Stimulated activated CD4-positive, alpha-beta T cell treated with anti-CD3 and anti-CD28 coated beads, Interleukin-2, amount 100 ng/mL, for 24 hours (primary cell): ENCODE measurements at places on chromosomes 16 and 17.

- no peak for DNase-seq
Measured at GRCh38 chr16:87536795-87537142, 43.9 kb upstream of the ZCCHC14 start.

DNA sequence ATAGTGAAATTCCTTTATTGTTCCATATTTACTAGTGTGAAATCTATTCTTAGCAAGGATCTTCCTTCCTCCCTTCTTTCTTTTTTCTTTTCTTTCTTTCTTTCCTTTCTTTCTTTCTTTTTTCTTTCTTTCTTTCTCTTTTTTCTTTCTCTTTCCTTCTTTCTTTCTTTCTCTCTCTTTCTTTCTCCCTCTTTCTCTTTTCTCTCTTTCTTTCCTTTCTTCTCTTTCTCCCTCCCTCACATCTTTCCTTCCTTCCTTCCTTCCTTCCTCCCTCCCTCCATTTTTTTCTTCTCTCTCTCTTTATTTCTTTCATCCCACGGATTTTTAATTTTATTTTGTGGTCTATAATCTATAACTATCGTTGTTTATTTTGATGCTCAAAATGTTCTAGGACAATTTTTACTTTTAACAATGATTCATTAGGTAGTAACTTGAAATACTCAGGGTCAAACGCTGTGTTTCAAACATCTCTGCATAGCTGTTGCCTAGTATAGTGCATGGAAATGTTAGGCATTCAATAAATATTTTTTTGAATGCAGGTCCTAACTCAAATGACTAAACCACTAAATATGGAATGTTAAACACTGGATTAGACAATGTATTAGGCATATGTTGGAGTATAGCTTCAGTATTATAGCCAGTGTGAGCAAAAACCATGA lies 178.3 kb downstream of the MAP2K6 start:
- DNase-seq, result no peak

DNA sequence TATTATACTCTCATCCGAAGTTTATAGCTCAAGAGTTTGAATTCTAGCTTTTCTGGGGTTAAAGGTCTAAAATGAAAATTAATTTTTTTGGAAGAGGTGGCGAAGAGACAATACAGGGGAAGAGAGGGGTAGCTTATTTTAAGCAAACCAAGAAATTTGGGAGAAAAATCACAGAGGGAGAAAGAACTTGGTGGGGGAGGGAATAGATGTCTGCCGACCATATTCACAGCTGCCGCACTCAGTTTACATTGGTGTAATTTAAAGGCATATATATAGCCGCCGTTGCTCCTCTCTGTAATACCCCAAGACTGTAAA lies 6.5 kb upstream of the ZFHX3 start:
- no peak for DNase-seq

DNA sequence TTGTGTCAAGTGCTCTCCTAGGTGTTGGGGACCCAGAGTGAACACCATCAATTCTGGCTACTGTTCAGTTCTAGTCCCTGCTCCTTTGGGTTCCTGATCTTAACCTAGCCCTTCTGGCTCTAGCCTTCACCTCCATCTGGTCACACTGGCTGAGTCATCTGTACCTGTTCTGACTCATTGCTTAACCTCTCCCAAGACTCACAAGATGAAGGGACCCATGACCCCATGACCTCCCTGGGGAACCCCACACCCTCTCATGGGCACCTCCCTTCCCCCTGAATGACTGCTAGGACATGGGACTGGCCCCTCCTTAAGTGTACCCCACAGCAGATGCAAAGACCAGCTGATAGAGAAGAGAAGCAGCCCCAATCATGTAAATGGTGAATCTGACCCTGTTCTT lies 345.8 kb upstream of the CDH5 start:
- no peak for DNase-seq

DNA sequence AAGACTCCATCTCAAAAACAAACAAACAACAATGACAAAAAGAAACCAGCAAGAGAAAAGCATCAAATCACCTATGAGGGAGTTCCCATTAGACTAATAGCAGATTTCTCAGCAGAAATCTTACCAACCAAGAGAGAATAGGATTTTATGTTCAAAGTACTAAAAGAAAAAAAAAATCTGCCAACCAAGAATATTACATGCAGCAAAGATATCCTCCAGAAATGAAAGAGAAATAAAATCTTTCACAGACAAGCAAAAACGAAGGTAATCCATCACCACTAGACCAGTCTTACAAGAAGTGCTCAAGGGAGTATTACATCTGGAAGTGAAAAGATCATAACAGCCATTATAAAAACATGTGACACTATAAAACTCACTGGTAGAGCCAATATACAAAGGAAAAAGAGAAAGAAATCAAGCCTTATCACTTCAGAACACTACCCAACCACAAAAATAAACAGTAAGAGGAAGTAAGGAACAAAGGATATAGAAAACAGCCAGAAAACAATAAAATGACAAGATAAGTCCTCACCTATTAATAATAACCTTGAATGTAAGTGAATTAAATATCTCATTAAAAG lies 66.3 kb downstream of the STX8 start:
- no peak for DNase-seq

DNA sequence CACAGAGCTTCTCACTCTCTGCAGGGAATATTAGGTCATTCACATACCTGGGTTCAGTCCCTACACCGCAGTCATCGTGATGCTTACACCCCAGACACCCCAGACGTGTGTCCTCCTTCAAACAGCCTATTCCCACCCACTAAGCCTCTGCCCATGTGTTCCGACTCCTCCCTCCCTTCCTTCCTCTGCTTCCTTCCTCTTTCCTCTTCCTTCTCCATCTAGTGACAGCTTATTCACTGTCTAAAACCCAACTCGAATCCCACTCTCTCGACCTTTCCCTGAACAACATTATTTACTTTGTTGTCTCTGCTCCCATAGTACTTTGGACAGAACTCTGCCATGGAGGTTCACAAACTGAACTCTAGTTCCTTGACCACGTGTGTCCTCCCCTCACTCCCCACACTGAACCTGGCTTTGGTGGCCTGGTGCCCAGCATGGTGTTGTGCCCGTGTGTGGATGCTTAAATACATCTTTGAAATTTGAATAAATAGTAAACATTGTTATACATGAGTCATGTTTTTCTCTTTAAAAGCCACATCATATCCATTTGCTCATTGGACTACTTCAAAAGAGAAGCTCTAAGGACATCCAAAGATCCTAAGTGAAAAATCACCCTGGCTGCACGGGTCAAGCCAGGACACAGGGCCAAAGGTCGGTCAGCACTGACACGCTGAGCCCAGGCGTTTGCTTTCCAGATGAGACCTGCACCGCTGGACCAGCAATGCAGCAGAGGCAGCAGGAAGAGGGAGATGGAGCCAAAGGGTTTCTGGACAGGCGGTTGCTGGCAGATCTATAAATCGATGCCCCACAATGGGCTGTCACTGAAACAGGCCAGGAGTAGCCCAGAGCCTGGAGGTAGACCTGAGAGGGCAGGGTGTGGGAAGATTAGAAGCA lies 14.1 kb upstream of the G6PC1 start:
- DNase-seq, result no peak

- DNase-seq, result no peak
Measured at GRCh38 chr17:45361976-45362375, 45.2 kb upstream of the MAP3K14 start.

DNA sequence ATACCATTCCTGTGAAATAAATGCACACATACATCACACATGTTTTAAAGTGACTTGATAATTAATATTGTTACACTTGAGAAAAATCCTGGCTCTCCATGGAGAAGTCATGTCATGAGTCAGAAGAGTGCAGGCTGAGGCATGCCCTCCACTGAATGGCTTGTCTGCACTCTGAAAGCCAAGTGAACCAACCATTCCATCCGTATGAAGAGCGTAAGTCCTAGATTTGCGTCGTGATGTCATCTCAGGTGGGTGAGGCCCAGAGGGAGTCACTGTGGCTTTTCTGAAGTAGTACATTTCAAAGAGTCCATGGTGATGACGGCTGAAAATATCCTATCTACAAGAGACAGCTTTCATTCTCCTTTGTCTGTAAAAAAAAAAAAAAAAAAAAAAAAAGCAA lies 83.5 kb upstream of the IRX5 start:
- DNase-seq, result no peak

GRCh38 chr17:75205793-75206163 lies 299 bp downstream of the NUP85 start:
- DNase-seq, result no peak
